NAMALWA (cell line): ENCODE measurements at places on chromosomes 2 and 18.

- DNase-seq, result no peak
Observed at GRCh38 chr2:203341741-203342310, 13.6 kb downstream of the ABI2 start.

DNA sequence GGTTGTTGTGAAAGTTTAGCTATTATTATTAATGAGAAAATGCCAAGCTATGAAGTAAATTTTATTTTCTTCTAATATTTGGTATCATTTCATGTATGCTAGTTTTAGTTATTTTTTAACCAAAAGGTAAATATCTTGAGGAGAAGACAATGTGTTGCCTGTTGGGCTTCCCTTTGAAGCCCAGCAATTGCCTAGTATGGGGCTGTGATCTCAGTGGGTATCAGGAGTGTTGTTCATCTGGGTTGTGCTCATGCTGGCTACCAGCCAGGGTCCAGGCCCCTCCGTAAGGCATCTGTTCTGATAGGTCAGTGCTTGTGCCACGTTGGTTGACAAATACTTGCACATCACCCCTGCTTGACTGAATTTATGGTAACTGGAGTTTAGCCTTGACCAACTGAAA, 38.0 kb upstream of the DARS1 start:
- DNase-seq, result no peak

DNA sequence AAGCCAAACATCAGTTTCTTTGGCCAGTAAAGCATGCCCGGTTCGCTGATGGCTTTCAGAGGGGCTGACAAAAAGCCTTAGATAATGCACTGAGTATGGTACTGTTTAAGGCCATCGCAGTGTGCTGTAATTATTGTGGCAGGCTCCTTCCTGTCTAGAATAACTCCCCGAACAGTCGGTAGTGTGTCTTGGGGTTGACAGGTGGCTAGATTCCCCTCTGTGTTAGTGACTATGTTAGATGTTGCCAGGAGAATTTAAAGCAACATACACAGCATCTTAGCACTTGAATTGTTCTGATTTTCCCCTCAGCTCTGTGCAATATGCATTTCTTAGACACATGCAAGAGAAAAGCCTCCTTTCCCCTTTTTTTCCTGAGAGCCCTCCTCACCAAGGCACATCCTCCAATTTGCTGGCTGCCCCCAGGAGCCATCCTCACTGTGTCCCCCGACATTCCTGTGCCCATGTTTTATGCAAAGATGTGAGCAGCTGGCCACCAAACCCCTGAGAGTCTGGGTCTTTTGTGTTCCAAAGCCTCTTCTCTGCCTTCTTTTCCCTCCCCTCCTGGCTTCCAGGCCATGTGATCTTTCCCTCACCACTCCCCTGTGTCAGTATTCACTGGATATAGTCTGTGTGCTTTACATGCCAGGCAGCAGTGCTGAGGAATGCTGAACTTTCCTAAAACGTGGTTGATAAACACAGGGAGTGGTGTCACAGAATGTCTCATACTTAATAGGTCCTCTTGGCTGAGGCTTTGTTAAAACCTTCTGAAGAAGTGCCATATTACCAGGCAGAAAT, 331.5 kb downstream of the HRH4 start:
- no peak for DNase-seq

- no peak for DNase-seq
Observed at GRCh38 chr2:86042256-86043168, 63.2 kb downstream of the POLR1A start.

DNA sequence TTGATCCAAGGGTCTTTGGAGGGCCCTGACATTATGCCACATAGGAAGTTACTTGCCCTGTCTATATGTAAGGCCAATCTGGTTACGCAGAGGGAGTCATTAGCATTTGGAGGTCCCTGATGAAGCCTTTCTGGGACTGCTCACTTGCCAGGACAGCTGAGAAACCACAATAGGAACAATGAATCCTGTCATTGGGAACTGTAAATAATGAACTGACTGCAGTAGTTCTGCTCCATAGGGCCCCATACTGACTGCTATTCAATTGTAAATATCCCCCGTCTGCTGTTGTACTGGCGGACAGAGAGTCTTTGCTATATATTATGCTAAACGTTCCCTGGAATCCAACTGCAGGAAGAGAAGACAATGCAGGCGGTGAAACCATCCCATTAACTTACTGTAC, 149.4 kb upstream of the DCC start:
- DNase-seq, result no peak

DNA sequence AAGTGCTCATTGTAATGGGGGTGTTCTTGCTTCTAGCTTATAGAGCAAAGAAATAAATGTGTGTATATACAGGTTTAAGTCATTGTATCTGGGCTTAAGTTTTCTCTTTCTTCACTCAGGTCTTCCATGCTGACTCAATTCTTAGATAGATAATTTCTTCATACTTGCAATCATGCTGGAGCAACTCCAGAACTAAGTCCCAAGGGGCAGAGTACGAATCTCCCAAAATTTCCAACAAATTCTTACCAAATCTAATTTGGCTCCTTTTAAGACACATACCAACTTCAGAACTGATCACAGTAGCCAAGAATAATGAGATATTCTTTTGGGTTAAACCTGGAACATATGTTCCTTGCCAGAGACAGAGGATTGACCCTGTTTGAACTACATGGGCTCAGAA, 4.3 kb upstream of the SPAG16 start:
- DNase-seq, result no peak

DNA sequence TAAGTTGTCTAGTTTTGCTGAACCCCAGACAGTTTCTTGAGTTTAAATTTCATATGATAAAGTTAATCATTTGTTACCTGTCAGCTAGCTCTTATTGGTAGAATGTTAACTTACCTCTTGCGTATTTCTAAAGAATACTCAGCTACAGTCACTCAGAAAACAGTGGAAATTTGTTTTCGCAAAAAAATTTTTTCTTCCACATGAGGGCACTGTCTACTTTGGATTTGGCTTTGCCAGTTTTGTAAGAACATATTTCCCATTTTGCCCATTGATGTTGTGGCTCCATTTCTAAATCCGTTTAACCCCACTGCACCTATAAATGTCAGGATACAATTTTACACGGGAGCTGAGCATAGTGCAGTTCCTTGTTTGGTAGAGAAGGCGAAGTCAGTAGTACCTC, 19.1 kb upstream of the GCFC2 start:
- peak; percentile 34 for DNase-seq

- peak; percentile 28 for DNase-seq
Observed at GRCh38 chr2:102703748-102704147, 58.1 kb upstream of the TMEM182 start.

GRCh38 chr2:33322612-33323011, 153.8 kb upstream of the RASGRP3 start:
- DNase-seq, result no peak
